ENCODE measurements at places on chromosomes 16 and 17. TPM values are rescaled to one million over a fixed set of nuclear protein-coding genes. Genes with fewer than 3 reads are reported as not detected.
A peak's percentile ranks its signal among the peaks of the same experiment; 100 is the strongest.

The TSPAN10 gene
- total RNA-seq: 3.2 TPM

The SMARCE1 gene
- 75.0 TPM for total RNA-seq

The MMD gene
- 10.6 TPM for total RNA-seq

The PMFBP1 gene
- 1.2 TPM for total RNA-seq

The HYDIN gene
- total RNA-seq: 1.1 TPM

DNA sequence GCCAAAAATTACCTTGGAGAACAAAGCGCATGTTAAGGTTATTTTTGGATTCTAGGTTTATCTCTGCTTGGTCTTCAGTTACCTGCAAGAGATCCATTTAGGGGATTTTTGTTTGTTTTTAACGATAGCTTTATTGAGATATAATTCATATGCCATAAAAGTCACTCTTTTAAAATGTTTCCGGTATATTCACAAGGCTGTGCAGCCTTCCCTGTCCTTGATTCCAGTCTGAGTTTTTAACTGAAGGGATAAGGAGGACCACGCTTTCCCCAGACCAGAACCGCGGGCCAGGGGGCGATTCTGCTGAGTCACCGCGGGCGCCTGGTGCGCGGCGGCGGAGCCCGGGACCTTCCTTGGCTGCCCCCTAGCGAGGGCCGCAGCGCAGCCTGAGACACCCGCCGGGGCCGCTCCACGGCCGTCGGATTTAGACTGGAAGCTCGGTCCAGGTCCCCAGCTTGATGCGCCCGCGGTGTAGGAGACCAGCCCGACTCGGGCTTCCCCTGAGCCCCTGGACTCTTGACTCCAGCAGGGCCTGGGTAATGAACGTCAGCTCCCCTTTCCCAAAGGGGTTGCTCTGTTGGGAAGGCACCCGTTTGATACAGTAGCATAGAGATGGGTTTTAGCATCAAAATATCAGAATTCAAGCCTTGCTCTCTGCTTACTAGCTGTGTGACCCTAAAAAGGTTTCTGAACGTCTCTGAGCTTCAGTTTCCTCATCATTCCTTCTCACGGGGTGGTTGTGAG, 50.0 kb upstream of the STH start:
- DNase-seq: peak; percentile 36

- no peak for DNase-seq
Measured at GRCh38 chr17:696369-696768, 18.3 kb downstream of the VPS53 start.

DNA sequence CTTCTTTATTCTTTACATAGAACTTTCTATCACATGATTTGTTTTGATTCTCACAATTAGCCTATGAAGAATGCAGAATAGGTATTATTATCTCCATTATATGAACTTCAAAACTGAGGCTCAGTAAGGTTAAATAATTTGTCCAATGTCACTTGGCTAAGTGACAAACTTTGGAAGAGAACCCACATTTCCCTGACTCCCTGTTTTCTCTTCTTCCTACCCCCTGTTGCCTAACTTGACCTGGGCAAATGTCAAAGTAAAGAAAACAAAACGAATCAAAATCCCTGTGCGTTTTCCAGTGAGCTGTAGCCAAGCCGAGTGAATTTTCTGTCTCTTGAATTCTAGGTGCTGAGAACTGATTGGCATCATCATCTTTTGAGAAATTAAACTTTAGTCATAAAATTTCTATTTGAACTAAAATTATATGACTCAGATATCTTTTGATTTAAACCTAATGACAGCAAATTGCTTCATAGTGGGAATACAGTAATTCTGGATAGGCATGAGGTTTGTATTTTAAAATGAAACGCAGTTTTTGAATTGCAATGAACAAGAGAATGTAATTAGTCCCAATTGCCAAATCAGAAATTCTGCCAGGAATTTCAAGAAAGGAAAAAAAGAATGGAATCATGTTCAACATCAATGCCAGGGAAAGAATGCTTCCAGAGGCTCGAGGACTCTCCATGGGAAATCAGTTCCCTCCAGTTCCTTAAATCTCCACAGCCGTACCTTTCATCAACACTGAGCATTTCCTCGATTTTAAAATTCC, 4.6 kb upstream of the NACA2 start:
- no peak for DNase-seq

DNA sequence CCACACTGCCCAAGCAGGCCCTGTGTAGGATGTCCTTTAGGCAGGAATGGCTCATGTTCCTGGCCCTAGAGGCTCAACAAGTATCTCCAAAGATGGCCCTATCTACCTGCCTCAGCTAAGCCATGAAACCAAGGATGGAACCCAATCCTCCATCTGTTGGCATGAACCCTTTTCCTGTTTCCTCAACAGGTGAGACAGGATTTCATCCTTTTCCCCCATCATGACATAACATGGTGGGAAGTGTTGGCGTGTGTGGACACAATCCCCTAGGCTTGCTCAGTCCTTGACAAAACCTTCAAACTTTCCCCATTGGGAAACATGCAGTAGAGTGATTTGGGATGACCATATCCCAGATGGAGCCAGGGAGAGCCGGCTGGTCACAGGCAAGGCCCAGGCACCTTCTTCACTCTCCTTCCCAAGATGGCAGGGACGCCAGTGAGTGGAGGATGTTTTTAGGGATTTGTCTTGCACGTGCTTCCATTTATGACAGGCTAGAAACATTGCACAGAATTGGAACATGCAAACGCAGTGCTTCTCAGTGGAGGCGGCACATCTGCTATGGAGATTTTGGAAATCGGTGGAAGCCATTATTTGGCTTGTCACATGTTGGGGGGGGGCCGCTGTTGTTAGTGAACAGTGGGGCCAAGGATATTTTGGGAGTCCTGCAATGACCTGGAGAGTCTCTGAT, 77.0 kb downstream of the MYH11 start:
- no peak for DNase-seq

DNA sequence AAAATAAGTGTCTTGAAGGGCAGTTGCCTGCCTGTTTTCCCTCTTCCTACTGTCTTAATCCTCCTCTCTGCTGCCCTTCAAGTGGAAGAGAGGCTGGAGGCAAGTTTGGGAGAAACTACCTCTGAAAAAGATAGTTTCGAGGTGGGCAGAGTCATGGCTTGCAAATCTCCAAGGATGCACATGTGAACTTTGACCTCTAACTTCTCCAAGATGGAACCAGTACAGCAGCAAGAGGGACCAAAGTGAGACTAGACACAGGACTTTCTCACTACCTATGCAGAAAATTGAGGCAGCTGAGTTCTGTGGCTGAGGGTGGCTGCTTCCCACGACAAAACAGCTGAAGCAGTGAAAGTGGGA, 887 bp upstream of the KCNH4 start:
- DNase-seq: no peak

- no peak for DNase-seq
Measured at GRCh38 chr16:57519796-57520360, 16.5 kb downstream of the CCDC102A start.

- DNase-seq: no peak
Measured at GRCh38 chr16:71883168-71883848, 674 bp downstream of the ZNF821 start.

GRCh38 chr17:64004903-64005733, 7.0 kb downstream of the PRR29 start:
- DNase-seq: no peak

DNA sequence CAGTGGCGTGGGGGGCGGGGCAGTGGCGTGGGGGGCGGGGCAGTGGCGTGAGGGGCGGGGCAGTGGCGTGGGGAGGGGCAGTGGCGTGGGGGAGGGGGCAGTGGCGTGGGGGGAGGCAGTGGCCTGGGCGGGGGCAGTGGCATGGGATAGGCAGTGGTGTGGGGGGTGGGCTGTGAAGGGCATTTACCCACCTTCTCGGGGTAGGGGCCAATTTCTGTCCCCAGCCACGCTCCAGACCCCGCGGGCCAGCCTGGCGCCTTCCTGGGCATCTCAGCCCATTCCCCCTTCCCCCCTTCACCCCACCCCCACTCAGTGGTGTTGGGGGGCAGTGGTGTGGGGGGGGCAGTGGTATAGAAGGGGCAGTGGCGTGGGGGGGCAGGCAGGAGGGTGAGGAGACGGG, 92.7 kb downstream of the LITAF start:
- DNase-seq: no peak

- DNase-seq: no peak
Measured at GRCh38 chr17:34879146-34879545, 82.1 kb downstream of the CCT6B start.

GRCh38 chr17:27320222-27320560, 26.3 kb downstream of the WSB1 start:
- DNase-seq: no peak

GRCh38 chr17:36089888-36090836, at the start of gene CCL3:
TSS of gene CCL3 (minus strand) at chr17:36090143. CDS start at chr17:36090058, 85 bp downstream.
- no peak for DNase-seq

DNA sequence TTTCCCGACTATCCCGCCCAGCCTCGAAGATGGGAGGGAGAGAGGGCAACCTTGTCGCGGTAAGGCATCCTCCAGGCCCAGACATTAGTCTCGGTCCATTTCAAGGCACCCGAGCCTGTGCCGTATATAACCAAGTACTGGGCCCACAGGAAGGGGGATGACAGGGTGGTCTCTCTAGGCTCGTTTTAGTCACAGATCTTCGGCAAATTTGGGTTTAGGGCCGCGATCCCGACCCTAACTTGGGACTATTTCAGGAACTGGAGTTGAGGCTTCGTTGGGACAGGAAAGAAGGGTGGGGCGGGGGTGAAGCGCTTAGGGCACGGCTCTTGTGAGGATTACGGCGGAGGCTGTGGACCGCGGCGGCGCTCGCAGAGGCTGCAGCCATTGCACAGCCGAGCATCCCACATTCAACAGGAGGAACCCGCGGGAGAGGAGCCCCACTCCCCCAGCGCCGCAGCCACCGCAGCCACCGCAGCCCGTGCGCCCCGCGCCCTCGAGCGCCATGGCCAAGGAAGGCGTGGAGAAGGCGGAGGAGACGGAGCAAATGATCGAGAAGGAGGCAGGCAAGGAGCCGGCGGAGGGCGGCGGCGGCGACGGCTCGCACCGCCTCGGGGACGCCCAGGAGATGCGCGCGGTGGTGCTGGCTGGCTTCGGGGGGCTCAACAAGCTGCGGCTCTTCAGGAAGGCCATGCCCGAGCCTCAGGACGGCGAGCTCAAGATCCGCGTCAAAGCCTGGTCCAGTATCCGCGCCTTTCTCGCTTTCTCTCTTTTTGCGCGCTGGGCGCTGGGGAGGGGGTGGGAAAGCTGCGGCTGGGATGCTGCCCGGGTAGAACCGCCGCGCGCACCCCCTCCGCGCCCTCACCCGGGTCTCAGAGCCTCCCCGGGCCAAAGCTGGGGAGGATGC, at the start of gene VAT1L:
VAT1L (plus strand) TSS at position 384 of the 904 bp plus-strand sequence; CDS start at position 503, 119 bp downstream.
- peak; percentile 64 for DNase-seq

- no peak for DNase-seq
Measured at GRCh38 chr17:57606111-57606875, 138.8 kb downstream of the CCDC182 start.

- no peak for DNase-seq
Measured at GRCh38 chr17:77828749-77829539, 129.6 kb upstream of the TNRC6C start.

DNA sequence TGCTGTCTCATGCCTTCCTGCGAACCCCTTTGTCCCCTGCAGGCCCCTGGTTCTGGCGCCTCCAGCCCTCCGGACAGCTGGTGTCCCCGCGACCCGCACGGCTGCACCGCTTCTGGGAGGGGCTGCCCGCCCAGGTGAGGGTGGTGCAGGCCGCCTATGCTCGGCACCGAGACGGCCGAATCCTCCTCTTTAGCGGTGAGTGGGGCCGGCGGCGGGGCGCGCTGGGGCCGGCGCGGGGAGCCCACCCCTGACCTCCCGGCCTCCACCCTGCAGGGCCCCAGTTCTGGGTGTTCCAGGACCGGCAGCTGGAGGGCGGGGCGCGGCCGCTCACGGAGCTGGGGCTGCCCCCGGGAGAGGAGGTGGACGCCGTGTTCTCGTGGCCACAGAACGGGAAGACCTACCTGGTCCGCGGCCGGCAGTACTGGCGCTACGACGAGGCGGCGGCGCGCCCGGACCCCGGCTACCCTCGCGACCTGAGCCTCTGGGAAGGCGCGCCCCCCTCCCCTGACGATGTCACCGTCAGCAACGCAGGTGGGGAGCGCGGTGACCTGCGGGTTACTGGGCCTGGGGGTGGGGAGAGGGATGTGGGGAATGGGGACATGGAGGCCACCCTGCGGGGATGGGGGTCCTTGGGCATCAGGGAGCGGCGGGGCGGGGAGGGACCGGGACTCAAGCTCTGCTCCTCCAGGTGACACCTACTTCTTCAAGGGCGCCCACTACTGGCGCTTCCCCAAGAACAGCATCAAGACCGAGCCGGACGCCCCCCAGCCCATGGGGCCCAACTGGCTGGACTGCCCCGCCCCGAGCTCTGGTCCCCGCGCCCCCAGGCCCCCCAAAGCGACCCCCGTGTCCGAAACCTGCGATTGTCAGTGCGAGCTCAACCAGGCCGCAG, 7.1 kb upstream of the IL32 start:
- no peak for DNase-seq

DNA sequence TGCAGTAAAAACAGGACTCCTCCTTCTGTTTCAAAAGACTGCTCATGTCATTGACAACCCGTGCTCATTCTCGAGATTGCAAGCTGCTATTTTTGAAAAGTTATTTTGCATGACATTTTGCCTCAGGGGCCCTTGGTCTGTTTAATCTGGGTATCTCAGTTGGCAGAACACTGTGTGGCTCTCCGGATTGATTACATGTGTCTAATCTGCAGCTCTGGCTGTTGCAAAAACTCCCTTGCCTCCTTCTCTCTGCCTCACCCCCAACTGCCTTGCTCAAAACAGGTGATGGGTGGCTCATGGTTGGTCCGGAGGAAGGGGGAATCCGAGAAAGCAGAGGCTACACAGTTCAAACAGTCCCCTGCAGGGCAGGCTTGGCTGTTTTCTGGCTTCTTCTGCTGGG, 25.3 kb downstream of the GINS3 start:
- DNase-seq: no peak

DNA sequence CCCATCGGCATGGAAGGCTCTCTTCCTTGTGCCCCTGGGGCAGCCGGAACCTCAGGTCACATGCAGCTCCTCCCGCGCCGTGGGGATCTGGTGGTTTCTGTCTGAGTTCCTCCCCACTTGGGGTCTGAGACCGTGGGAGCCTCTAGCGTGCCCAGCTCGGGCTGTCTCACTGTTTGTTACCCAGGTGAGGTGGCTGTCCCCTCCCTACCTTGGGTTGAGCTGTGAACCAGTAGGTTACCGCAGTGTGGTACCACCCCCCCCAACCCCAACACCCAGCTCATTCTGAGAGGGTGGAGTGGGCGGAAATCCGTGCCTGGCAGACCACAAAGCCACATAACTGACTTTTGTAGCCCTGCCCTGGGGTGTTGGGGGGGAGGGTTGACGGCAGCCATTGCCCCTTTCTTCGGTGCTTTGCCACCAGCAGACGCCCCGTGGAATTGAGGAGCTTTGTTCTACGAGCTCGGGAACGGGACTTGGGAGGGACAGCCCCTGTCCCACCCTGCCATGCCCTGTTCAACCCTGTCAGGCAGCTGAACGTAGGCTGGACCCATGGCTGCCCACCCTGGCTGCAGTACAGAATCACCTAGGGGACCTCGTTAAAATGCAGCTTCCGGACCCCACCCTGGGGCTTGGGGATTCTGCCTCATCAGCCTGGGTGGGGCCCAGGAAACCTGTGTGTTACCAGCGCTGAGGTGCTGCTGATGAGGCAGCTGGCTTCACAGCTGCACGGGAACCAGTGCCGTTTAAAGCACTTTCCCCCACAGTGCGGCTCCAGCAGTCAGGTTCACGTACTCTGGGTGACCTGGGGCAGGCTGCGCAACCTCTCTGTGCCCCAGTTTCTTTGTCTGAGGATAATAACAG, 18.5 kb downstream of the RAP1GAP2 start:
- DNase-seq: no peak

- no peak for DNase-seq
Measured at GRCh38 chr17:44492706-44493272, 10.4 kb downstream of the GPATCH8 start.

GRCh38 chr17:57735707-57736106, 9.4 kb downstream of the CCDC182 start:
- DNase-seq: no peak

- no peak for DNase-seq
Measured at GRCh38 chr17:2020721-2021120, 4.4 kb downstream of the RTN4RL1 start.
